H4 (cell line): ENCODE measurements at places on chromosomes 1 and 21. TPM values are rescaled to one million over a fixed set of nuclear protein-coding genes. Genes with fewer than 3 reads are reported as not detected.

C4BPA gene
- 0.15 TPM in 1 of 2 replicates, not detected in the other for total RNA-seq

TAF13 gene
- total RNA-seq = 49.6 and 60.2 TPM in 2 replicates

GNG4 gene
- total RNA-seq = 6.0 and 9.0 TPM in 2 replicates

RUNX1 gene
- total RNA-seq = 4.6 and 4.9 TPM in 2 replicates

ESRRG gene
- total RNA-seq = 0.72 and 0.76 TPM in 2 replicates

SLC44A5 gene
- 0.62 and 1.6 TPM in 2 replicates for total RNA-seq

ROR1 gene
- total RNA-seq = 1.8 and 4.1 TPM in 2 replicates

GFI1 gene
- 0.17 and 0.80 TPM in 2 replicates for total RNA-seq

DNA sequence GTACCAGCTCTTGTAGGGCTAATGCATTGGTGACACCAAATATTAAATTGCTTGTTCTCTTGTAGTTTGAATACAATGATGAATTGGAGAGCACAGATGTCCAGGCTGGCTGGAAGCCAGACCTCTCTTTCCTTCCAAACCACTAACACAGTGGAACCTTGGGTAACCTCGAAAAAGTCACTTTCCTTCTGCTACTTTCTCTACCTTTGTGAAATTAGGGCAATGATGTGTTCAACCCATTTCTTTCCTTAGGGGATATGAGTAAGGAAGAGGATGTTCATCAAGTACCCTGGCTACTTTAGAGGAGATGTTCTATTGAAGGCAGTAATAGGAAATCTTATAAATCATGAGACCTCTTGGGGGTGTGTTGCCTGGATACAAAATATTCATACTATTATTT lies 55.7 kb downstream of the XCL2 start:
- DNase-seq = peak; percentile 27

DNA sequence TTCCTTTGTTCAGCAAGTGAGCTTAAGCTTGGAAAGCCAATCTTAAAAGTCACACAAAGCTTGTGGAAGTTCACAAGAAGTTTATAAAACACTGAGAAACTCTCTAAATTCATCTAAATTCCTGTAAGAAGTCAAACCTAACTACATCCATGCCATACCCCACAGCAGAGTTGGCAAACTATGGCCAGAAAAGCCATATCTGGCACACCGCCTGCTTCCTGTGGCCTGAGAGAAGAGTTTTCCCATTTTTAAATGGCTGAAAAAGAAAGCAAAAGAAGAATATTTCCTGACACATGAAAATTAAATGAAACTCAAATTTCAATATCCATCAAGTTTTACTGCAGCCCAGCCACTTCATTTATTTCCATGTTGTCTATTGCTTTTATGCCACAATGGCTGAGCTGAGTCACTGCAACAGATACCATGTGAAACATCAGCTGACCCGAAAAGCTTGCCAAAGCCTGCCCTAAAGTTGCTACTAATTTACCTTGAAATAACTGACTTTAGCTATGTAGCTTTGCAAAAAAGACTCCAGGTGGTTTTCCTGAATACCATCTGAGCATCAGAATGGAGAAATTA lies 237.1 kb downstream of the SLC45A1 start:
- DNase-seq = peak; percentile 58

DNA sequence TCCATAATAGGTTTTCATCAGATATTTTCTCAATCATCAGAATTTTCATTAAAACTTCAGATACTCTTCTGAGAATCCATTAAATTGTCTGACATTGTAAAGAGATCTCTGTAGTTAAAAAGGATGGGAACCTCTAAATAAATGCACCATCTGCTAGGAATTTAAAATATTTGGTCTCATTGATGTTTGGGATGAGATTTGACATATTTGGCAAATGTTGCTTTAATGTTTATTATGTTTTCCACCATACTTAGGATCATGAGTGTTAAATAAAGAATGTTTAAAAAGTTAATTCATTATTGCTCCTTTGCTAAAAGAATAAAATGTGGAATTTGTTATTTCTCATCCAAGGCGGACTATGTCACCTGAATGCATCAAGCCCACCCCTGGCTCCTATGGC lies 85.5 kb upstream of the VANGL1 start:
- no peak for DNase-seq

GRCh38 chr1:39940253-39940652 lies 14.7 kb upstream of the MFSD2A start:
- no peak for DNase-seq

- no peak for DNase-seq
Observed at GRCh38 chr1:224815647-224816046, 113.8 kb upstream of the DNAH14 start.

GRCh38 chr21:16534408-16535101 lies 804.8 kb downstream of the USP25 start:
- DNase-seq = peak; percentile 42

- DNase-seq = no peak
Observed at GRCh38 chr1:39081271-39082009, 55.3 kb downstream of the NDUFS5 start.

DNA sequence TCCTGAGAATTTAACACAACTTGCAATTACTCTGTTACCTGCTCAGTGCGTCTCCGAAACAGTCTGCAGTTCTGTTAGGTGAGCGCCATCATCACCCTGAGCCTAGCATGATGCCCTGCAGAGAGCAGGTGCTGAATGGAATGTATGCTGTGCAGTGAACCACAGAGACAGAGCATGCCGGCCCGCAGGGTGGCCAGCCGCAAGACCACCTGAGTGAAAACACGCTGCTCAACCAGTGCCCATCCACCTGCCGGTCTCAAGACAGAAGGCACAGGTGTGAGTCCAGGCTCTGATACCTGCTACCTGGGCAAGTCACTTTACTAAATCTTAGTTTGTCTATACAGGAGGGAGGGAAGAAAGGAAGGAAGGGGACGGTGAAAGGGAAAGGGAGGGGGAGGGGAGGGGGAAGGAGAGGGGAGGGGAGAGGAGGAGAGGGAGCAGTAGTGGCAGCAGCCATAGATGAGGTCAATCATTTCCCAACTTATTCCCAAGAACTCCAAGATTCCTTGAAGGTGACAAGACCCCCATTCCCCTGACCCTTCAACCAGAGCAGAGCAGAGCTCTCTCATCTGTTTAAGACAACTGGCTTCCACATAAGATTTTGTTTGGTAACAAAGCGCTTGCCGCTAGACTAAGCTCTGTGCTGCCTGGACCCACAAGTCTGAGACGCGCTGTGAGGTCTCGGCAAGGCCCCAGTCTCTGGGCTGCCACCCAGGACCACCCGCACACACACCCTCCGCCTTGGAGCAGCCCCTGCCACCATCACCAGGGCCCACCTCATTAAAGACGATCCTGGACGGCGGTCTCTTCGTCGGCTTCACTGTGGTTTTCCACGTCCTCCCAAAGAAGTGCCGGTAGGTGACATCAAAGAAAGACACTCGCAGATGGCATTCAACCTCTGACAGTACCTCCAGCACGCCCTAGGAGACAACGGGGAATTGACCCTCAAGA lies 14.5 kb downstream of the NPHP4 start:
- DNase-seq = no peak

GRCh38 chr1:7032992-7033391 lies 247.7 kb downstream of the CAMTA1 start:
- no peak for DNase-seq

- DNase-seq = peak; percentile 20
Observed at GRCh38 chr1:172180501-172181285, 239.8 kb upstream of the C1orf105 start.
